Activated T-cell treated with anti-CD3 and anti-CD28 coated beads, Interleukin-2, amount 50 U/mL, for 48 hours (primary cell): ENCODE measurements at places on chromosomes 11 and 22.

DNA sequence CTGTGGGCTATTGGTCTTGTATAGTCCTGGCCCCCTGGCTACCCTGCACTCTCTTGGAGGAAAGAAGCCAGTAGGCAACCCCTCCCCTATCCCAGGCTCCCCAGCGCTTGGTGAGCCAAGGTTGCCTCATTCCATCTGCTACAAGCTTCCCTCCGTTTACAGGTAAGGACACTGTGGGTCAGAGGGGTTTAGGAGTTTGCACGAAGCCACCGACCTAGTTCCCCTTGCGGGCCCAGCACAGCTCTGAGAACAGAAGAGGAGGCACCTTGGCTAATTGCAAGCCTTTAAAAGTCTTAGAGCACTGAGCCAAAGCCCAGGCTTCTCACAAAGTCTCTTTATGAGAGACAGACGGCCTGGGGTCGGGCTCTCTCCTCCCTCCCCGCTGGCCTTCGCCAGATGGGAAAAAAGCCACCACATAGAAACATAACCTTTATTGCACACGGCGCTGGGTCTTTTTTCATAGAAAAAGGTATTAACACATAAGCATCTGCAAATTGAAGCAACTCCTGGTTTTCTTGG, 99.8 kb downstream of the CEP164 start:
- DNase-seq, result no peak

- no peak for DNase-seq
Observed at GRCh38 chr11:130322126-130322525, 7.4 kb upstream of the ZBTB44 start.

GRCh38 chr22:48265000-48265625, 1502.7 kb downstream of the TBC1D22A start:
- DNase-seq, result no peak

DNA sequence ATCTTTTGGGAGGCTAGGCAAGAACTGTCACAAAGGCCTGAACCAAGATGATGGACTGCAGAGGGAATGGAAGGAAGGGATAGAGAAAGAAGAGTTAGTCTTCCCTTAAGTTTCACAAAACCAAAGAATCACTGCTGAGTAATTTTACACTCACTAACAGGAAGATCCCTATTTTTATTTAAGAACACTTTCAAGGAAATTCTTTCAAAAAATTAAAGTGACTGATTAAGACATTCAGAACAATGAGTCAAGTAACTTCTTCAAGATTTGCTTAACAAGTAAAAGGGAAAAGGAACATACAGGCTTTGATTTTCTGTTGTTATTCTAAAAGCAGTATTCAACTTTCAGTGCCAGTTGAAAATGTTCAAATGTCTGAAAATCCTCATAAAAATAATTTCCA, 3.1 kb downstream of the PITPNB start:
- DNase-seq, result no peak

- DNase-seq, result no peak
Observed at GRCh38 chr11:57763568-57763967, 2.0 kb downstream of the CTNND1 start.

GRCh38 chr22:35592418-35592967, 24.6 kb downstream of the MB start:
- no peak for DNase-seq

DNA sequence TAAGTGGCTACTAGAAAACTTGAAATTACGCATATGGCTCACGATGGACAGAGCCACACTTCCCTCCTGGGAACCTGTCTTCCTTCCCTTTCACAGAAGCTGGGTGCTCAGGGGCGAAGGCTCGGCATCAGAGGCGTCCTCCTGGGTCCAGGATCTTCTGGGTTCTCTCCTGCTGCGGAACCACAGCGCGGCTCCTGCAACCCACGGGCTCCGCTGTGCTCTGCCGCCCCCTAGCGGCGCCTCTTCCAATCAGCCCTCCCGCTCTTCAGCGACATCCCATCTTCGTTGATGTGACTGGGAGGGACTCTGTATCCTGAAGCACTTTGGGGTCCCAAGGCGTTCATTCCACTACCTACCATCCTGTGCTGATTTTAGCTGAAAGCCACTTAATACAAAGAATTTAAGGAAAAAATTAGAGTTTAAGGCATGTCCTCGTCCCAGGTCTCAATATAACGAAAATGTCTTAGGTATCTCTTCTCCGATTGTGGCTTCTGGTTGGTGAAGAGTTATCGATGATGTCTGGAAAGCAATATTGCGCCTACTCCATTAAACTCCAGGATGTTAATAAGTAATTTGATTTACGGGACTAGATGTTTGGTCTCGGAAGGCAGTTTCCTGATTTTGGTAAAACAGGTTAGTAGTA, 14.8 kb upstream of the RPS3 start:
- DNase-seq, result peak; percentile 85

DNA sequence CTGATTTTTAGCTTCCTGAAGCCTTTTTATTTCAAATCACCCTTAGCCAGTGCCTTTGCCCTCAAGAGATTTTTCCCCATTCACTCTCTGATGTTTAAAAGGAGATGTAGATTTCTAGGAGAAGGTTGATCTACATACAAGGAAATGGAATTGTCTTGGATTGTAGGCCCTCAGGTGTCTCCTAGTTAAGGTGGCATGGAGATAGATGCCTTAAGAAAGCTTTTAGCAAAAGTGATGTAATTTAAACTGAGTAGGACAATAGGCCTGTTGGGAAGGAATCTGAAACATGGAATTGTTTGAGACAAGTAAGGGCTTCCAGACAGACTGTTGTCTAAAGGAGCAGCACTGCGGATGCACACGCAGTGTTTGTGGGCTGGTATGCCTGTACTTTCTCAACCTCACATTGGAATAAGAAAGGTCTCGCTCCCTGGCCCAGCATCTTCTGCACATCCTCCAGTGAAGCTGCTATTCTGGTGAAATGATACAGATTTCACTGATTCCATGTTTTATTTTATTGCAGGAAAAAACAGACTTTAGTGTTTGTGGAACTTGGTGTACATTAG, 69.8 kb upstream of the SLC25A18 start:
- no peak for DNase-seq

DNA sequence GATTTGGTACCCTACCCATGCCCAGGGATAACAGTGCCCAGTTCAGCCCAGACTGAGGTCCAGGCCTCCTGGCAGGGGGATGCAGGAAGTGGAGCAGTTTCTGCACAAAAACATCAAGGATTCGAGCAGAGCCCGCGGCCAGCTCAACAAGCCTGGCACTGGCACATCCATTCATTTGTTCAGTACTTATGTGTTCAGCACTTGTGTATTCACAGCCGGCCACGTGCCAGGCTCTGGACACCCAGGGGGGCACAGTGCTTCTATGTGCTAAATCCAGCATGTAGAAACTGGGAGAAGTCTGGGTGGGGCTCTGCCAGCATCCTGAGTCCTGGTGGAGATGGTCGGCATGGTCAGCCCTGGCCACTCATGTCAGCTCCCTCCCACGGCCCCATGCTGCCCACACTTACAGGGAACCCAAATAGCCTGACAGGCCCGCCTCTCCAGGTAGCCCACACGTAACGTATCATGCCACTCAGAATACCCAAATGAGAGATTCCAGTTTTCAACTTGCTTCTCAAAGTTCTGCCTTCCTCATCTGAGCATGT, 28.5 kb downstream of the LINC01488 start:
- no peak for DNase-seq

DNA sequence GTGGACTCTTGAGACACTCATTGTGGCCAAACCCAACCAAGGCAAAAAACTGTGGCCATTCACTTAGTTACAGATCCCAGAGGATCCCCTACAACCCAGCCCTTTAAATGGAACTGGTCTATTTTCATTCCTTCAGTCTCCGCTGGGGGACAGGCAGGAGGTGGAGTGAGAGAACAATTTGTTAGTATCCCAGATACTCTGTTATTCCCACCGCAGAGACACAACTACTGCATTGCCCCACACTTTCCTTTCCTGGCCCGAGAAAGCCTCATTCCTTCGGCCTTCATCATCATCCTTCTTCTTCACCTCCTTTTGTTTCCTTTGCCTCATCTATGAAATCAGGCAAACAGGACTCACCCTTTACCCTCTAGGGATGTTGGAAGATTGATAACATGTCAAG, 191.1 kb downstream of the NTM start:
- no peak for DNase-seq

DNA sequence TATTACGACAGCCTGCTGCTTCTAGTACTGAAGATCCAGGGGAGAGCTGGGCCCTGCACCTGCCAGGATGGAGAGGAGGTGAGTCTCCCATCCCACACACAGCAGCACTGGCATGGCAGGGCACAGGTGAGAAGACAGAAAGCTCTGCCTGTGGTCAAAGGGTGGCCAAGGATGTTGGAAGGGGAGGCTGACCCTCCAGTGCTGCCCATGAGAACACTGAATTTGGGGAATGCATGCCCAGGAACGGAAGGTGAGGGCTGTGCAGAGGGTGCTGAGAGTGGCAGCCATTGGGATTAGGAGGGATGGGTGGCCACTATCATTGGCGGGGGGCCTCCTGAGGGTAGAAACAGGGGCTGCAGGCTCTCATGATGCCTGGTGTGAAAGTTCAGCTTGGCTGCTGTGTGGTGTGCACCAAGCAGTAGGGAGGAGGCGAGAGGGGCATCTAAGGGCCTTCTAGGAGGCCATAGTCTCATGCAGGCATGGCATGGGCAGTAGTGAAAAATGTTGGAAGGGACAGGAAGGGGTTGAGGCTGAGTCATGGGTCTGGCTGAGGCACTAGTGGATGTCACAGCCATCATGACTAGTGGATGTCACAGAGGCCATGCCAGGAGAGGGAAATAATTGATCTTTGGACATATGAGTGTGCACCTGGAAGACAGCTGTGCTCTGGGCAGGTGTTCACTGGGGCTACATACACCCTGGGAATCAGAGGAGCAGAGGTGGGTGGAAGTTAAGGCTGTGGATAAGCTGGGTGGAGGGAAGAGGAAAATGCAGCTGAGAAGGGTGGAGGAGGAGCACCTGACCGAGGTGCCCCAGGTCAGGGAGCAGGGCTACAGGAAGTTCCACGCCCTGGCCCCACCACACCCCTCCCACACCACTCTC, 2.5 kb upstream of the LRRC74B start:
- no peak for DNase-seq

DNA sequence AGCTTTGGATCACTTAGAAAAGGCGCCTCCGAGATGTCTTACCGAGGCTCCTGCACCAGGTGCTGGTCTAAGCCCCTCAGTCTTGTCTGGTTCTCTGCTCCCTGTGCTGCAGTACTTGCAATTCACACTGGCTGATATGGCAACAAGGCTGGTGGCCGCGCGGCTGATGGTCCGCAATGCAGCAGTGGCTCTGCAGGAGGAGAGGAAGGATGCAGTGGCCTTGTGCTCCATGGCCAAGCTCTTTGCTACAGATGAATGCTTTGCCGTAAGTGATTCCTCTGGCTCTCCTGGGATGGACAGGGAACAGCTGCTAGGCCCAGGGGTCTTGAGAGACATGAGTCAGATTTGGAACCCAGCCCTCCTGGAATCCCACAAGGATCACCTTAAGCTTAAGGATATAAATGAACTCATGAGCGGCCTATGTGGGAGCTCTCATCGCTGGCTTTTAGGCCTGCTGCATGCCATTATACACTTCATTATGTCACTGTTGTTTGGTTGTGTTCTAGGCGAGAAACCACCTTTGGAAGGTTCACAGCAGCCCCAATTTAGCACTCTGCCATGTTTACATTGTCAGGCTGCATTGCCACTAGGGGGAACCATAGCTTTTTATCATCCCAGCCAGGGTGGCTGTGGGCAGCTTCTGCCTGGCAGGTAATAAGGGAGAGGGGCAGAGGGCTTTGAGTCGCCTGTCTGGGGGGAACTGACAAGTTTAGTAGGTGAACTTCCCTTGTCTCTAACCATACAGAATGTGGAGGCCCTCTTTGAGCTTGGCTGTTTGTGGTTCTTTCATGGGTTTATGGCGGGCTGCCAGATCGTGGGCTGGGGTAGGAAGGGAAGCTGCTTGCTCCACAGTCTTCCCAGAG, 8.5 kb downstream of the ACAD8 start:
- DNase-seq, result peak; percentile 42

GRCh38 chr11:69394234-69394868, 87.1 kb upstream of the LINC01488 start:
- DNase-seq, result no peak

GRCh38 chr11:76901144-76901543, 40.4 kb downstream of the ACER3 start:
- DNase-seq, result no peak

DNA sequence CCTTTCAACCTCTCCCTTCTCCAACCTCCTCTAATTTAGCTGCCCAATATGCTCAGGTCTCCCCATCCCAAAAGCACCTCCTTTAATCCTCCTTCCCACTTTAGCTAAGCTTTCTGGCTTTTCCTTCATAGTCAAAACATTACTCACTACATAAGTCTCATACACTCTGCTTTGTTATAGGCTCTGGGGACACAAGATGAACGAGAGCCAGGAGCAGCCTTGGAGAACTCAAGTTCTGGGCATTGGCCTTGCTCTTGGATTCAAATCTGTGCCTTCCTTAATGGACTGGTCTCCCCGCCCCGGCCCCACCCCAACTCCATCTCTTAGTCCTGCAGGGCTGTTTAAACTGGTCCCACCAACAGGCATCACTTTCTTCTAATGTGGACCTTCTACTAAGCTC, 11.4 kb upstream of the HPX start:
- DNase-seq, result no peak

GRCh38 chr11:71551711-71552110, 3.5 kb downstream of the KRTAP5-9 start:
- DNase-seq, result no peak

GRCh38 chr11:82976786-82977185, 75.2 kb downstream of the DDIAS start:
- DNase-seq, result no peak

- no peak for DNase-seq
Observed at GRCh38 chr22:50586416-50586815, 3.8 kb upstream of the CHKB start.

DNA sequence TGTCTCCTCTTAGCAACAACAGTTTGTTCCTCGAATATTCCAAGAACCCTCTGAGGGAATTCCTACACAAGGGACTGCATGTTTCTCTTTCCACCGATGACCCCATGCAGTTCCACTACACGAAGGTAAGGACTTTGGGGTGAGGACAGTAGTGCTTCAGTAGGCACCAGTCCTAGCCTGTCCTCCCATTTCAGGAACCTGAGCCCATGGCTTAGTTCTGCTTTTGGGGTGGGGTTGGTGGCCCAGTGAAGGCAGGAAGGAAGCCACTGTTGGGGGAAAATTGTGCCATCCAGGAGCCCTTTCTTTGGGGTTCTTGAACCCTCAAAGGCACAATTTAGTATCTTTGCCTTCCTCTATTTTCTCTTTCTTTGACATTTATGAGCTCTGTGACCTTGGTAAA, 38.2 kb downstream of the RNF141 start:
- no peak for DNase-seq
